ENCODE measurements at places on chromosomes 7 and 10.
A peak's percentile ranks its signal among the peaks of the same experiment; 100 is the strongest.

DNA sequence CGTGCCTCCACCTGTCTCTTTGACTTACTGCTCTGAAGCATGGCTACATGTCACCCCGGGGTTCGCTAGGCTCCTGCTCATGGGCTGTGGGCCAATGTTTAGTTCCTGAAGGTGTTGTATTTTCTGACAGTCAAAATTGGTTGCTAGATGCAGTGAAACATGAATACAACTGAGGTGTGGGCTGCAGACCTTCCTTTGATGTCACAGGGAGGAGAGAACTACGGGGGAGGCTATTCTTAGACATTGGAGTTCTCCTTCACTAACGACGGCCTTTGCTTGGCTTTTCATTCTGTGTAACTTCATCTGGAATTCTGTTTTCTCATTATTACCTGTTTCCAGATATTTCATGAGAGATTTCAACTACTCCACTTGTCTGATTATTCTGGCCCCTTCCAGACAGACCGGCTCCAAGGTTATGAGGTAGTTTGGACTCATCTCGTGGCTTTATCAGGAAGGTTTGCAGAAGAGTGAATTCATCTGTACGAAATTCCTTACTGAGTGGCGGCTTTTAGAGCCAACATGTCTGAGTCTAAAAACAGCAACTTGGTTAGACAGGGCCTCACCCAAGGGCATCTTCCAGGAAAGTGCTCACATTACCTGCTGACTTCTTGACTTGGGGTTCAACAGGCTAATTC, 774.7 kb downstream of the SUGCT start:
- no peak for ATAC-seq

GRCh38 chr7:73703757-73704639, 15.5 kb downstream of the STX1A start:
- ATAC-seq: peak; percentile 50

- ATAC-seq: no peak
These were observed 84.6 kb upstream of the ZNF438 start for GRCh38 chr10:31116226-31116625.

GRCh38 chr7:107712896-107713295, 31.0 kb upstream of the CBLL1 start:
- ATAC-seq: no peak

DNA sequence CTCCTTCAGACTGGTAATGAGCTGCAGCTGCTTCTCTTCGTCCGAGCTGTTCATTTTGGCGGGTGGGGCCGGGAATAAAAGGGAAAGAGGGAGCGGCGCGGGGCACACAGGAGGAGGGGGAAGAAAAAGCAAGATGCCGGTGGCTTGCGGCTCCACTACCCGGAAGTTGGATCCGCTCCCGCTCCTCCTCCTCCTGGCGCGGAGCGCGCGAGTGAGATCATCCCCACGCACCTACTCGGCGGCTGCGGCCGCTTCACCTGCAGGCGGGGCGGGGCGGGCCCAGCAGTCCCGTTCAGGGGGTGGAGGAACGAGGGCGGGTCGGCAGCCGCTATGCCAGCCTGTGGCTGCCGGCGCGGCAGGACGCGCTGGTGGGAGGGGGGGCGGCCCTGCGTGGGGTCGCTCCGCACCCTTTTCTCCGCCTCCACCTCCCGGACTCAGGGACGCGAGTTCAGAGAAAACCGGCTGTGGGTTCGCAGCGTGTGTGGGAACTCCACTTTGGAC, at the start of gene SHTN1:
Gene SHTN1 (minus strand): TSS at position 162 of the 501 bp plus-strand sequence. CDS start 108 bp downstream, at position 54.
- peak; percentile 68 for ATAC-seq

DNA sequence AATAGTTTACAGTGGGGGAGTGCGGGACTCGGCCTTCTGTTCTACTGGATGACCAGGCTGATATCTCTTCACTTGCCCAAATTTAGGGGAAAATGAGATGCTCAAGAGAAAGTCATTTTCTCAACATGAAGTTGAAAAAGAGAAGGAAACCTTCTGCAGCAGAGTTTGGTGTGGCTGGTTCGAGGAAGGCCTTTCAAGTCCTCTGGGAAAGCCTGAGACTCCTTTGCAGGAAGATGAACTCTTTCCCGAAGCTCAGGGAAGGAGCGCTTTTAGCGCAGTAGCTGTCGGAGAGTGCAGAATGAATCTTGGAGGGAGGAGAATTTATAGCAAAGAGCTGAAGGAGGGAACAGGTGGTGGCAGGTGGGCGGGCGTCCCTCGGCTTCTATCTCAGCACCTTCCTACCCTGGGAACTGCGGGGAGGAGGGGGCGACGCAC, at the start of gene ATOH7:
Gene ATOH7 (minus strand): TSS at position 297 of the 435 bp plus-strand sequence. CDS start 436 bp downstream, outside the sequence.
- no peak for ATAC-seq

Data from activated CD4-positive, CD25-positive, alpha-beta regulatory T cell treated with anti-CD3 and anti-CD28 coated beads, Interleukin-2, amount 50 U/mL, for 24 hours (primary cell).